Erythroblast (primary cell): ENCODE measurements at places on chromosomes 3 and 15.

- no peak for DNase-seq
Observed at GRCh38 chr15:29440541-29440940, 170.9 kb upstream of the NSMCE3 start.

- DNase-seq: no peak
Observed at GRCh38 chr3:47006145-47006651, 26.7 kb downstream of the NBEAL2 start.

DNA sequence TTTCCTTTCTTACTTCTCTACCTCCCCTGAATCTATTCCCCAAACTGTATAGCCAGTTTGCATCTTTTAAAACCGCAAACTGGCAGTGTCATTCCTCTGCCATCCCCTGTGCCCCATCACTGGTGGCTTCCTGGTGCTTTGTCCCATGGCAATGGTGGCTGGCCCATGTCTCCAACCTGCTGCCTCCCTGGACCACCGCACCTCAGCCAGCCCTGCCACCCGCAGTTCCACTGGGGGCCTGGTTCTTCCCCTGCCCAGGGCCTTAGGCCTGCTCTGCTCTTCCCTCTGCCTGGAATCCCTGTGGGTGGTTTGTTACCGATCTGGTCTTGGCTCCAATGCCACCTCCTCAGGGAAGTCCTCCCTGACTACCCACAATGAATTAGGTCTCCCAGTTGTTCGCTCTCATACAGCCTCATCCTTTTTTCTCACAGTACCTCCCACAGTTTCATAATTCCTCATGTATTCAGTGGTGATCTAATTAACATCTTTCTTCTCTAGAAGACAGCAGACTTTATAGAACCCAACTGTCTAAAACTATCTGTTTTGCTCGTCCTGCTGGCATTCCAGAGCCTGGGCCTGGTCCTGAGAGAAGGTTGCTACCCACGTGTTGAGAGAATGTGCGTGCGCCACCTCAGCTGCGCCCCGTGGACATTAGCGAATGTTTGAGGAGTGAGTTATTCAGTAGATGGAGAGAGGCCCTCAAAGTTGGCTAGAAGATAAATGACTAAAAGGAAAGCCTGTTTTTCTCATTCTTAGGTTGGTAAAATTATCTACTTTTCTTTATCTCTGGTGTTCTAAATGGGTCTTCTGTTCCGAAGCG is 130.1 kb downstream of the DNAJB8 start:
- DNase-seq: no peak

- DNase-seq: no peak
Observed at GRCh38 chr3:11510356-11510755, 133.4 kb downstream of the VGLL4 start.

DNA sequence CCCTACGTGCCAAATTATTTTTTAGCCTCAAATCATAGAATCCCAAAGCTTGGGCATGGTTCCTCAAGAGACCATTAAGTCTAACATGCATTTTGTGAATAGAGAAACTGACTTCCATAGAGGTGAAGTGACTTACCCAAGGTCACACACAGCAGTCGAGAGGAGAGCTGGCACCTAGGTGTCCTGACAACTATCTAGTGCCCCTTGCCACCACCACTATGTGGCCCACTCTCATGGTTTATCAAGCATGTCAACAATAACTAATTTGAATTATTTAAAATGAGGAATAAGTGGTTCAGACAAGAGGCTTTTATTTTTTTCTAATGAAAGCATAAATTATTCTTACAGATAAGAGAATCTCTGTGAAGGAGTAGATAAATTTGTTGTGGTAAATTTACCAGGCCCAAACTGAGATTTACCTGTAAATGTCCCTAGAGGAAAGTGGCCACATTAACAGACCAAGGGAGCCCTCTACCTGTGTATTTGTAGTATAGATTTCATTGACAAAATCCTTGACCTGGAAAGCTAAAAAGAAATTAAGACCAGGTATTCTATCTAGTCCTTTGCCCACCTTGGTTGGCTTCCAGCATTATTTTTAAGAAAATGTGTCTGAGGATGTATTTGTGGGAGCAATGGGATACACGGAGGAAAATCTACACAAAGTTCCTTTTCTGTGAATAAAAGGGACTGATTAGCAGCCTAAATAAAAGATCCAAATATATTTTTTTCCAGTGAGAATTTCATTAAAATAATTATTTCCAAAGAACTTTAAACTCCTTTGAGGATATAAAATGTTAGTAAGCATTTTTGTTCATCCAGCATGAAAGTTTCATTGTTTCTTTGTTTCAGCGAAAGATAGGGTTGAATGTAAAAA is 49.1 kb downstream of the IQCH start:
- DNase-seq: peak; percentile 15

- no peak for DNase-seq
Observed at GRCh38 chr3:45730409-45731154, 41.4 kb downstream of the SACM1L start.

- peak; percentile 94 for DNase-seq
Observed at GRCh38 chr3:50088725-50089608, at the start of gene RBM5. RBM5 (plus strand) TSS chr3:50088919; CDS start chr3:50090435, 1,516 bp downstream.

DNA sequence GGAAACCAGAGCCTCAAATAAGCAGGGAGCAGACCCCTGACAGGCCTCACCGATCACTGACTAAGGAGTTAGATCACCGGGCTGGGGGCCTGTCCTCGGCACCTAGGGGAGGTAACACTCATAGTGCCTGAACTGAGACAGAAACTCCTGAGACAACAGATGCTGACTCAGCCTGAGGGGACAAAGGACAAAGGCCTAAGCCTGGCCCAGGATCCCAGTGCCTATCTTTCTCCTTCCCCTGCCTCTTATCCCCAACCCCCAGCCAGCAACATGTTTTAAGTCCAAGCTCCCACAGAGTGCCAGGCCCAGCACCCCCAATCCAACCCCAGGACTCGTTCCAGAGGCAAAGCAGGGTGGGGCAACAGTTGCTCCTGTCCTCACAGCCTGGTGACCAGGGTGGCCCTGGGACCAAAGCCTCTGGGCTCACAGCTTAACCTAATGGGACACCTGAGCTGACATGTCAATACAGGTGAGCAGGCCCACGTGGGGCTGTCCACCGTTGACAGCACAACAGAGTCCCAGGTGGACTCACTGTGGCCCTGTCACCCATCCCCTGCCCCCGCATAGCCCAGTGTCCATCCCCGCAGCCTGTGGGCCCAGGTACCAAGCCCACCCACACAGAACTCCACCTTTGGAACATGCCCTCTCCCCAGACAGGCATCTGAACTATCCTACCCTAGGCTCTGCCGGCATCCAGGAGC is 37.4 kb downstream of the ADCY5 start:
- DNase-seq: no peak

DNA sequence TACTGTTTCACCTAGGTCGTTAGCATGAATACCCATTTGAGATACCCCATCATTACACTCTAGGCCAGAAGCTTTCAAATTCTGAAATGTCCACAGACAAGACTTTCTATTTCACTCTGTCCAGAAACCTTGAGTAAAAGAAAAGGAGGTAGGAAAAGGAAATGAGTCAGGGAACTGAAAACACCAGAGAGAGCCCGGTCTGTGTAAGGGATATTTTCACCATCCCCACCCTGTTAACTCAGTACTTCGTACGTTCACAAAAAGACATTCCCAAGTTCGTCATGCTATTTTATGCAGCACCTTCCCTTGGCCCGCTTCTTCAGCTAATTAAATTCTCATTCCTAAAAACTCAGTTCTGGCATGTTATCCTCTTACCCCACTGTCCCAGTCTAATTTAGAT is 89.4 kb upstream of the SOX2 start:
- DNase-seq: no peak

DNA sequence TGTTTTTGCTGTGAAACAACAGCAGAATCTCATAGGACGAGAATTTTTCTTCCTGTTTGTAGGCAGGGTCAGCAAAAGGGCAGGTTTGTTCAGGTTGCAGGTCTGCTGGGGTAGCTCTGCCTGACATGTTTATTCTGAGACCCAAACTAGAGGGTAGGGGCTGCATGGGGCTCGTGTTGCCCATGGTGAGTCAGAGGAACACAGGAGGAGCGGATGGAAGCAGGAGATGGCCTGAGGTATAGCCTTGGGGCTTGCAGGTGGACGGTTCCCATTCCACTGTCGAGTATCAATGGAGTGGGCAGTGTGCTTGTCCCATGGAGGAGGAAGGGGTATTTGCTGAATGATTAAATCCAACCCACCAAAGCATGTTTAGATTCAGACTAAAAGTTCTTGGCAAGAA is 138.9 kb downstream of the APBA2 start:
- no peak for DNase-seq

- DNase-seq: no peak
Observed at GRCh38 chr3:14317057-14317553, 85.3 kb upstream of the SLC6A6 start.

GRCh38 chr15:78565951-78566774 is 843 bp downstream of the CHRNA5 start:
- DNase-seq: no peak

DNA sequence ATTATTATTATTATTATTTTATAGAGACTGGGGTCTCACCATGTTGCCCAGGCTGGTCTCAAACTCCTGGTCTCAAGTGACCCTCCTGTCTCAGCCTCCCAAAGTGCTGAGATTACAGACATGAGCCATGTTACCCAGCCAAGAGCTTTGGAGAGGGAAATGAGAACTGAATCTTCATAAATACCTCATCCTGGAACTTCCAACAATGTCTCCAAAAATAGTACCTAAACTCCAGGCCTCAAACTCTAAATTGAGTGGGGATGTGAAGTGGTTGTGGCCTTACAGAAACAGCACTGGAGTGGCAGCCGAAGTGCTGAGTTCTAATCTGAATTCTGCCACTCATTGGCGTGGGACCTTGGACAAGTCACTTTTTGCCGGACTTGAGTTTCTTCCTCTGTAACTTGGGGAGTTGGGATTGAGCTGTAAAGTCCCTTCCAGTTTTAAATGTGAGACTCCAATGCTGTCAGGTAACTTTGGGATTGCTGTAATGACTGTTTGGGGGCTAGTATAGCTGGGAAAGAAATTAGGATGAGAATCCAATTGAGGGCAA is 10.0 kb upstream of the SRP14 start:
- no peak for DNase-seq

DNA sequence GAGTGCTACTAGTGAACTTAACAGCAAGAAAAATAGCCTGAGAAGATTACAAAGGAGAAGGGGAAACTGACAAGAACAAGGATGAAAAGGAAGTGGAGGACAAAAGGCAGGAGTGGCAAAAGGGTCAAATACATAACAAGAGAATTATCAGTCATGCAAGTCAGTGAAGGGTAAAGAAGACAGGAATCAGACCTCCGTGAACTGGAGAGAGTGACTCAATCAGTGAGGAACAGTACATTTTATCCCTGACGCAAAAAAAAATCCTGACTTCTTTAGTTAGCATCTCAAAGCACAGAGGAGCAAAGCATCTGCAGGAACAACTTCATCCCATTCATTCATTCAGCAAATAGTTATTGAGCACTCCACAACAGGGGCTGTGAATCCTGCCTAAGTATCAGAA is 97.8 kb downstream of the SST start:
- no peak for DNase-seq

- no peak for DNase-seq
Observed at GRCh38 chr15:39587731-39588530, 7.1 kb downstream of the THBS1 start.

DNA sequence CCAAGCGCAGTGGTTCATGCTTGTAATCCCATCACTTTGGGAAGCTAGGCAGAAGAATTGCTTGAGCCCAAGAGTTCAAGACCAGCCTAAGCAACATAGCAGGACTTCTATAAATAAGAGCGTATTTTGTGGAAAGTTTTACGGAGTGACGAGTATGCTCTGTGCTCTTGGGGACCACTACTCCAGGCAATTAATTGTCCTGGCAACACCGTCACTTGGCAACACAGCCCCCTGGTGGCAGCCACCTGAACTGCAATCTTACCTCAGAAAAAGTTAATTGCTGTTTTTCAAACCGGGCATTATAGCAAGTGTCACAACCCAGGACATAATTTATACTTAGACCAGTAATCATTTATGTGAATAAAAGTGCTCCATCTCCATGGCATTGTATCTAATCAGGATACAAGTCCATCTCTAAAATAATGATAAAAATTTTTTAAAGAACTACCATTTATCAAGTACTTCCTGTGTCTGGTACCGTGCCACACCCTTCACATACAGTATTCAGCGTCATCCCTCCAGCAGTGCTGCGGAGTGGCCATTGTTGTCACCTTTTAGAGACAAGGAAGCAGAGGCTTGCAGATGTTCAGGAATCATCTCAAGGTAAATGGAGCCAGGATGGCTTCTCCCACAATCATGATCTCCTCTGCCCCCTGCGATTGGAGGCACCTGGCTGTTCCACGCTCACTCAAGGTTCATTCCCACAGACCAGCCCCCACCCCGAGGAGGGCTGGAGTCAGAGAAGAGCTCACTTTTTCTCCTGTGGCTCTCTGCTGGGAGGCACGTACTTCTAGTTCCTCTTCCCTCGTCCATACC is 34.5 kb downstream of the PLA2G4D start:
- peak; percentile 79 for DNase-seq

- DNase-seq: no peak
Observed at GRCh38 chr15:70077188-70078147, 20.2 kb downstream of the TLE3 start.

- DNase-seq: peak; percentile 92
Observed at GRCh38 chr3:44926921-44927320, 49.1 kb downstream of the ZDHHC3 start.

- DNase-seq: no peak
Observed at GRCh38 chr3:38985581-38985980, 66.2 kb downstream of the SCN11A start.

DNA sequence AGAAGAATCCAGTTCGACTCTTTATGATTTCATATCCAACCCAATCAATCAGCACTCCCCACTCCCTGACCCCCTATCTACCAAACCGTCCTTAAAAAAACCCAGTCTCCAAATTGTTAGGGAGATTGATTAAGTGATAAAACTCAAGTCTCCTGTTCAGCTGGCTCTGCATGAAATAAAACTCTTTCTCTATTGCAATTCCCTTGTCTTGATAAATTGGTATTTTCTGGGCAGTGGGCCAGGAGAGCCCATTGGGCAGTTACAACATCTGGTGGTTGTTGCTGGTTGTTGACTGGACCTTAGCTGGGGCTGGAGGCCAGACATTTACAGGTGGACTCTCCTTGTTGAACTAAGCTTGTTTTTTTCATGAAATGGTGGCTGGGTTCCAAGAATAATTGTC is 642.3 kb downstream of the ROBO2 start:
- no peak for DNase-seq

DNA sequence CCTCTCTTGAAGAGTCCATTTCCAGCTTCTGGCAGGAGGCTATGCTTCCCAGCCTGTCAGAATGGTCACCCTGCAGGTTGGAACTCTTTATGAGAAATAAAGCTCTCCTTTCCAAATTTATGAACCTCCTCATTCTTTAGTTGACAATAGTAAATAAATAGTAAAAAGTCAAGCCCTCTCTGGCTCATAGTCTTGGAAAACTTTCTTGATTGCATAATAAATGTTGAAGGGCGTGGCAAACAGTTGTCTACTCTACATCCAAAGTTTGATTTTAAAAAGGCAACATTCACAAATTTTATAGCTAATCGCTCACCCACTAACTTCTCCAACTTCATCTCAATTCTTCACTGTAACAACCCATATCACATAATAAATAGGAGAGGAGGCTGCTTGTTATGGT is 58.8 kb downstream of the MCF2L2 start:
- no peak for DNase-seq

GRCh38 chr3:53221345-53221744 is 34.5 kb downstream of the TKT start:
- no peak for DNase-seq

- DNase-seq: no peak
Observed at GRCh38 chr3:158471639-158472294, 99.2 kb upstream of the MLF1 start.

- DNase-seq: no peak
Observed at GRCh38 chr3:184578822-184579221, 17.2 kb downstream of the EPHB3 start.
